HAP-1 (cell line): ENCODE measurements at places on chromosomes 2 and 18.

GRCh38 chr2:104658904-104659591 is 194.9 kb upstream of the POU3F3 start:
- DNase-seq = no peak

DNA sequence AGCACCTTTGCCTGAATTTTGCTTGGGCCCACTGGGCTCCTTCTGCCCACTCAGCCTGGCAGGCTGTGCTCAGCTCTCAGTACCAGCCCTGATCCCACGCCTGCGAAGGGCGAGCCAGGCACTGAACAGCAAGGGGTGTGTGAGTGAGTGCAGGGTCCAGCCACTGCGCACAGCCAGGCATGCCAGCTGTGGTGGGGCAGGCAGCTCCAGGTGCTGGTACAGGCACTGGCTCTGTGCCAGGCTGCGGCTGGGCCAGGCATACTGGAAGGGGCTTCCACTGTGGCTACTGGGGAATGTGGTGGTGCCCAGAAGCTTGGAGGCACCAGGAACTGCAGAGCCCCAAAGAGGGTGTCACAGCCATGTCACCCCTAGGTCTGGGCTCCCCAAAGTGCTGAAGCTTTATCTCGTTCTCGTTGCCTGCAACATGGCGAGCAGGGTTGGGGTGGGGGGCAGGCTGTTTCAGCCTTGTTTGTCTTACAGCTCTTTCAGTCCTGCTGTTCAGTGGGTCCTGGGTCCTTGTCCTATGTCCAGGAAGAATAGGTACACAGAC is 8.8 kb downstream of the DYSF start:
- no peak for DNase-seq

DNA sequence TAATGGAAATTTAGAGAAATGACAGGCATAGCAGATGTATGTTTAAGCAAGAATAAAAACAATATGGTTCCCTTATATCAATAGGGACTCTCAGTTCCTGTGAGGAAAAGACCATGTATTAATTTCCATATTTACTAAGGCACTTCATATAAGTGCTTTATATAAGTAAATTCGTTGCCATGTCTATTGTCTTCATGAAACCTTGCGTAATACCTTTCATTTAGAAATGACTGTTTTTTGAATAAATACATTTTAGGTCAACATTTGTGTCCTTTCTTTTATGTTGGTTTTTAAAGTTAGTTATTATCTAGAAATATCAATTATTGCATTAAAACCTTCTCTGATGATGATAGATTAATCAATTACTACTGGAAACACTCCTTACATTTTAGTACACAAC is 83.3 kb downstream of the KCNS3 start:
- DNase-seq = no peak

DNA sequence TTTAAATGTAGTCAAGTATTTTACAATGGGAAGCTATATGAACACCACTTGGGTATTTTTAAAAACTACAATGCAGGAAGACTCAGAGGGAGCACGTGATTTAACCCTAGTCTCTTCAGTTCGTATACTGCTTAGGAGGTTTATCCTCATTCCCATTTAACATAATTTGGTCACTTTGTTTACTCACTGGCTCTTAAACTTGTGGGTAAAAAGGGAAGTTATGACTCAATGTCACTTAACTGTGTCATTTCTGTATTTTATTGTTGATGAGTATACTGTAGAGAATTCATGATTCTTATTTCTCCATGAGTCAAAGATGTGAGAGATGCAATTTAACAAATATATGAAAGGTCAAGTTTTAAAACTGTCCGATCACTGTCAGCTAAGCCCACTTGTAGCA is 48.2 kb downstream of the SLC66A3 start:
- no peak for DNase-seq

GRCh38 chr2:234670052-234670451 is 173.2 kb upstream of the ARL4C start:
- DNase-seq = no peak
